SK-MEL-5 (cell line): ENCODE measurements at places on chromosomes 13 and 19. TPM values are rescaled to one million over a fixed set of nuclear protein-coding genes. Genes with fewer than 3 reads are reported as not detected.

DNA sequence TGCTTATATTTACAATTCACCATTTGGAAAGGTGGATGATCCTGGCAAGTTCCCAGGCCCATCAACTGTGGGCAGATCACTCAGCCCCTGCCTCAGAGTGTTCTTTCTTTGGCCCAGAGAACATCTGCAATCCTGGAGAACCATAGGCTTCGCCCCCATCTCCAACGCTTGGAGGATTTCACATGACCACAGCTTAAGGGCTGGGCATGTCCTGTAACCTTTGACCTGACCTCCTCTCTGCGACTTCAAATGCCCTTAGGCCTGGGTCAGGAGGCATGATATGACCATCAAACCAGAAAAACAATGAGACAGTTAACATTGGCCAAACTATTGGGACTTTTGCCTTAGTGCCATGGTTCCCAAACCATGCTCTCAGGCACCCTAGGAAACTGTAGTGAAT is 7.2 kb upstream of the MBNL2 start:
- DNase-seq, result no peak

DNA sequence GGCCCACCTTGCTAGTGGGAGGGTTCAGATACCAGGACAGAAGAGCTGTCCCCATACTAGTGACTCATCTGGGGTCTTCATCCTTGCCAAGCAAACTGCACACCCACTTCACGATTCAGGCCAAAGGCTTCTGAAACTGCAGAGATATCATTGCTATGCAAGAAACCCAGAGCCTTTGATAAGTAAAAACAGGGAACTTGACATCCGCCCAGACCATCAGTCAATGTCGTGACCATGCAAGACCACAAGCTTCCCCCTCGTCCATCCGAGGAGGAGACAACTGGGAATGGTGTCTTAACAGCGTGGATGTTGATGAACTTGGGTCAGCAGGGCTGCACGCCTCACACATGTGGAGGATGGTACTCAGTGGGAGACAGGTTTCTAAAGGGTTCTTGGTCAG is 58.0 kb downstream of the ABCC4 start:
- no peak for DNase-seq

GRCh38 chr13:42807241-42807640 is 25.9 kb downstream of the FAM216B start:
- no peak for DNase-seq

DNA sequence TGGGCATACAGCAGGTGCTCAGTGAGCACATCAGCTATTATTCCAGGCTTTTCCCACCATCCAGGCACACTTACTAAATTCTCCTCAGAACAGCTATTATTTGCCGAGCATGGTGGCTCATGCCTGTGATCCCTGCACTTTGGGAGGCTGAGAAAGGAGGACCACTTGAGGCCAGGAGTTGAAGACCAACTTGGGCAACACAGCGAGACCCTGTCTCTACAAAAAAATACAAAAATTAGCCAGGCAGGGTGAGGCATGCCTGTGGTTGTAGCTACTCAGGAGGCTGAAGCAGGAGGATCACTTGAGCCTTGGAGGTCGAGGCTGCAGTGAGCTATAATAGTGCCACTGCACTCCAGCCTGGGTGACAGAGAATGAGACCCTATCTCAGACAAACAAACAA is 35.4 kb downstream of the PTPRS start:
- DNase-seq, result no peak

- DNase-seq, result peak; percentile 54
These were observed 139.2 kb downstream of the SLITRK5 start for GRCh38 chr13:87810391-87810801.

- DNase-seq, result no peak
These were observed 18.1 kb downstream of the CDADC1 start for GRCh38 chr13:49265822-49266221.

DNA sequence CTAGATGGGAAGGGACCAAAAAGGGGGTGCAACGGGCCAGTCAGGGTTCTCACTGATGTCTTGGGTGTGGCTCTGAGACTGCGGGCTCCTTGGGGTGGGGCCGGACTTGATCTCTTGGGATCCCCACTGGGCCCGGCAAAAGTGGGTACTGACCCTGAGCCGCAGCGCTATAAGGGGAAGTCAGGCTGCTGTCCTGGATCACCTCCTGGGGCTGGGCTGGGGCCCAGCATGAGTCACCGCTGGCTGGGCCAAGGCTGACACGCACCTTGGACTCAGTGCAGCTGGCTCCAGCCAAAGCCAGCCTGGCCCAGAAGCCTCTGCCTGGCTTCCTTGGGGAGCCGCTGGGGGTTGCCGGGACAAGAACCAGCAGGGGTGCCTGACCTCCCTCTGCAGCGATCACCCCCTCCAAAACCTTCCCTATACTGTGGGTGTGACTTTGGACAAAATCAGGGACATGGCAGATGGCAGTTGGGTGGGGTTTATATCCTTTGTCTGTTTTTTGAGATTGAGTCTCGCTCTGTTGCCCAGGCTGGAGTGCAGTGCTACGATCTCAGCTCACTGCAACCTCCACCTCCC is 617 bp upstream of the IQCN start:
- no peak for DNase-seq

GRCh38 chr19:53977429-53977990 is 13.9 kb upstream of the CACNG6 start:
- peak; percentile 85 for DNase-seq

- peak; percentile 28 for DNase-seq
These were observed 3.7 kb upstream of the SIN3B start for GRCh38 chr19:16825312-16826052.

NLRP11 gene
- total RNA-seq, result 0.21 and 0.37 TPM in 2 replicates

ZNF556 gene
- total RNA-seq, result 0.05 TPM in 1 of 2 replicates, not detected in the other

GPR180 gene
- total RNA-seq, result 16.6 and 18.0 TPM in 2 replicates

NRTN gene
- 2.7 and 4.8 TPM in 2 replicates for total RNA-seq

BEST2 gene
- not detected in 2 replicates for total RNA-seq
